ENCODE measurements at places on chromosomes 1 and 21. TPM values are rescaled to one million over a fixed set of nuclear protein-coding genes. Genes with fewer than 3 reads are reported as not detected.

DNA sequence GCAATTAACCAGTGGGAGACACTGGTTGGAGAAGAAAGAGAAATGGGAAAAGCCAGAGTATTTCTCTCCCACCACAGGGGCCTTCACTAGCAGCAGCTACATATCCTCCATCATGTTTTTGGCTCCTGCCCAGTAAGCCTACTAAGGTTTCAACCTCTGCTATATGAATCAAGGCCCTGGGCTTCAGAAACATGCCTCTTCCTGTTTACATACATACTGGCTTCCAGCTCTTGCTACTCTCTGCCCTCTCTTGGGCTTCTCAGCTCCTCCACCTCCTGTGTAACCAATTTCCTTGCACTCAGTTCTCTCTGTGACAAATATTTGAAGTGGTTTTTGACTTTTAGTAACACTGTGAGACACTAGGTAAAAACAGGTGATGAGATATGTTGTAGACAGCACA lies 80.8 kb downstream of the LRRC7 start:
- DNase-seq: no peak

ACOT11 gene
- total RNA-seq: 9.9 TPM

- DNase-seq: no peak
Observed at GRCh38 chr1:227330279-227331076, 12.2 kb upstream of the CDC42BPA start.

DNA sequence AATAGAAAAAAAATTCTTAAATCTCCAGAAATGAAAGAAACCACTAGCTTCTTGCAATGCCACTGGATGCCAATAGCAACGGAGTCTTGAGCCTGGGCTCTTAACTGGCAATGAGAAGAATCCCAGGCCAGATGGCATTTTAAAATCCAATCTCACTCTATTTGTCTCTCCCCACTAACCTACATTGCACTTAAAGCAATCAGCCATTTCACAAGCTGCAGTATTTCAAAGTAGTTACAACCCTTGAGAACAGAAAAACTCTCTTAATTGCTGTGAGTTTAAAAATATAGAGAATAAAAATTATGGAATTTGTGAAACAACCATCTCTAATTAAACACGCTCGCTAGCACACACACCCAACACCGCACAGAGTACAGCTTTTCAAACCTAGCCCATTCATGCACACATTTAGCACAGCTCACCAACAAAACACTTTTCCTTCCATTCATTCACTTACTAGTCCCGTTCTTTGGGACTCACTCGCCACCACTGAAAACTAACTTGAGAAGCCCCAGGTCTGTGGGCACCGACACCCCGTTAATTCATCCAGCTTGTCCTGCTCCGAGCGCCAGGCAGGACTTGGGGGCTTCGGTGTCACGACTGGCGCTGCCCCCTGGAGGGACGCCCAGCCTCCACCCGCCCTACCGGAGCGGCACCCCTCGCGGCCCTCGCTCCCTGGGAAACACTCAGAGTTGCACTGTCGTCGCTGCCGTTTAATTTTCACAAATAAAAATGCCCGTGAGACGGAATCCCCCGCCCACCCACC lies 1.0 kb downstream of the DDAH1 start:
- DNase-seq: peak; percentile 31

- DNase-seq: no peak
Observed at GRCh38 chr1:167955915-167956314, 19.0 kb upstream of the MPC2 start.

- no peak for DNase-seq
Observed at GRCh38 chr1:17427696-17428660, 11.5 kb downstream of the RCC2 start.

CELA3B gene
- total RNA-seq: not detected

DNA sequence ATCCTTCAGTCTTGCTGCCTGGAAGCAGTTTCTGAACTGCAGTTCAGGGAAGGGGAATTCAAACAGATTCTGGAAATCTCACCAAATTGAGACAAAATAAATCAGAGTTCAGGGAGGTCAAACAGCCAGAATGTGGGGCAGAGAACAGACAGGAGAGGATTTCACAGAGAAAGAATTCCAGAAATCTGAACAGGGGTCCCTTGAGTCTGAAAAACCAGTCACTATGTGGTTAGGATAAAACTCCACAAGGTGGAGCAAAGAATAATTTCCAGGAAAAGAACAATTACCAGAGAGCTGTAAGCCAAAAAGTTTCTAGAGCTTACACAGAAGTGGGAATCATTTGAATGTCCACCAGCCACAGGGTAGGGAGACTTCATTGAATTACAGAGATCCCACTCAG lies 84.7 kb downstream of the URB2 start:
- peak; percentile 64 for DNase-seq

IGSF21 gene
- total RNA-seq: not detected

- DNase-seq: no peak
Observed at GRCh38 chr1:37403166-37403565, 71.2 kb upstream of the ZC3H12A start.

GRCh38 chr1:16926491-16927073 lies 4.9 kb downstream of the CROCC start:
- no peak for DNase-seq

- DNase-seq: no peak
Observed at GRCh38 chr1:44240802-44241671, 27.8 kb downstream of the DMAP1 start.

- DNase-seq: no peak
Observed at GRCh38 chr1:174406421-174406820, 41.3 kb upstream of the GPR52 start.

- no peak for DNase-seq
Observed at GRCh38 chr1:231600458-231600976, 26.1 kb upstream of the DISC1 start.

- DNase-seq: peak; percentile 34
Observed at GRCh38 chr1:228515200-228515834, 28.1 kb downstream of the RNF187 start.

ATAD3B gene
- 38.7 TPM for total RNA-seq

COL16A1 gene
- 9.8 TPM for total RNA-seq

DNA sequence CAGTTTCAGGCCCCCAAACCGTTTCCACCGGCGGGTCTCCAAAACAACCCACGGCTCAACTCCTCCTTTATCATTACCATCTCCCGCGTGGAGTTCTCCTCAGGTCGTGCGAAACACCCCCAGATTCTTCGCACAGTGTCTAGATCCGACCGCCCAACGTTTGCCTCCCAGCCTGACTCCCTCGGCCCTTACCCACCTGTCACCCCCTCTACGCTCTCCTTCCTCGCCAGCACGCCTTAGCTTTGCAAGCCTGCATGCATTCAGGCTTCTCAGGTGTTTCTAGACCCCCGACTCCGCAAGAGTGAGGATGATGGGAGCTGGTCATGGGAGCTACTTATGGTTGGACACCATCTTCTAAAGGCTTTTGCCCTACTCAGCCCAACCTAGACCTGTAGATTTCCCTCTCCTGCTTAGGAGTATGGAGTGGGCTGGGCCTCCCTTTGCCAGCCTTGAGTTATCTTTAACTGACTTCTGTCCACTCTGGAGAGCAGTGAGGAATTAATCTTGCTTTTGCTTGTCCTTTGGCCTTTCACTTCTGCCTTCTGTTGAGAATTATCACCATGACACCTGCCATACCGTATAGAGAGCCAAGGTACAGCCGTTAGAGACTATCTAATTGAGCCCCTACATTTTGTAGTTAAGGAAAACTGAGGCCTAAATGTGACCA lies 865 bp downstream of the ATP5IF1 start:
- no peak for DNase-seq

PHLDA3 gene
- total RNA-seq: 126 TPM

CAPZB gene
- total RNA-seq: 97.1 TPM

HIVEP3 gene
- 1.5 TPM for total RNA-seq

VWA1 gene
- 1.1 TPM for total RNA-seq

DNA sequence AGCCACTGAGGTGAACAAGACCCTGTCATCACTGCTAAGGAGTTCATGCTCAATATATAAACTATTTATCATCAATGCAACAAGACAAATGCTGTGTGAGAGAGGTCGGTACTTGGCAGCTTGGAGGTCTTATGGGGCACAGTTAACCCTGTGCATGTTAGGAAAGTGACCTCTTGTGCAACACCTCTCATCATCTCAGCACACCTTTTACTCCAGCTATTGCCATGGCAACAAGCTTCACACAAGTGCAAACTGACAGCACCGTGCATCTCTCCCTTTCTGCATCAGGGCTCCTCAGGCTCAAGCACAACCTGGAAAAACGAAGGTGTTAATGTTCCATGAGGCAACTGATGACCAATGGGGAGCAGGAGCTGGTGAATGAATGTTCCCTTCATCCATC lies 14.7 kb upstream of the MYSM1 start:
- no peak for DNase-seq

- DNase-seq: no peak
Observed at GRCh38 chr1:212178851-212179250, 106.4 kb upstream of the PPP2R5A start.

DNA sequence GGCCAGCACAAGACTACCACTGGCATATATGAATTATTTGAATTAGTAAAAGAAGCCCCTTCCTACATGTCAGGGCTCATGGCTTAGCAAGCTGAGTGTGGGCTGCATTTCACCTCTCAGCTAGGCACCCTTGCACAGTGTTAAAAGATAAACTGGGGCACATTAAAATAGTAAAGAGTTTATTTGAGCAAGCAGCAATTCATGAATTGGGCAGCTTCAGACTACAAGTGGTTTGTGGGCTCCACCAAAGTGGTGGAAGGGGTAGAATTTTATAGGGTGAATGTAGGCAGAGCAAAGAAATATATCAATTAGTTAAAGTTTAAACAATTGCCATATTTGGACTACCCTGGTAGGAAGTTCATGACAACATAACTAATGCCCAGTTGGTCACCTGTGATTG lies 178.8 kb downstream of the PLPP3 start:
- DNase-seq: no peak

DNA sequence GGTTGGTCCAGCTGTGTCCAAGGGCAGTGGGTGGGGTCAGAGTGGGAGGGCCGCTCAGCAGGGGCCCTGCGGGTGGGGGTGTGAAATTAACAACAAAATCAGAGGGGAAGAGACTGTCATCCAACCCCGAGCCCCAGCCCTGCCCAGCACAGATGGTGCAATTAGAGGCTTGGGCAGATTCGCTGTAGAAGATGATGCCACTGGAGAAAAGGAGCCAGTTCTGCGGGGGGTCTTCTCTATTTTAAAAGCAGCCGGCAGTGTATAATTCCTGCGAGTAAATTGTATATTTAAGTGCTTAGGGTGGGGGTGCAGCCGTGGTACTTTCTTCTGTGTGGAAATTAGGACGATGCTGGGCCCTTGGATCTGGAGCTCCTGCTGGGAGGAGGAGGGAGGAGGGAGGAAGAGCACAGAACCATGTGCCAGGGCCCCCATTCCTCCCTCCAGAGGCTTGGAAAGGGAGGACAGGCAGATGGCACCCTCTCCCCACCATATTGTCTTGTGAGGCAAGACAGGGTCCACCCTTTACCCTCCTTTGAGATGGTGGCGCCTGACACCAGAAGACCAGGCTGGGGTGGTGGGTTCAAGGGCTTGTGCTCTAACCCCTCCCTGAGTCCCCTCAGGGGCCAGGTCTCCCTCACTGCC lies 89.2 kb downstream of the ACTL8 start:
- no peak for DNase-seq

GRCh38 chr1:160789702-160790611 lies 6.0 kb upstream of the LY9 start:
- DNase-seq: no peak

FALEC gene
- not detected for total RNA-seq

GRCh38 chr1:190416239-190416638 lies 61.4 kb downstream of the BRINP3 start:
- no peak for DNase-seq

KCNJ10 gene
- not detected for total RNA-seq

UBE2U gene
- total RNA-seq: not detected

CTNNBIP1 gene
- 18.0 TPM for total RNA-seq

DNA sequence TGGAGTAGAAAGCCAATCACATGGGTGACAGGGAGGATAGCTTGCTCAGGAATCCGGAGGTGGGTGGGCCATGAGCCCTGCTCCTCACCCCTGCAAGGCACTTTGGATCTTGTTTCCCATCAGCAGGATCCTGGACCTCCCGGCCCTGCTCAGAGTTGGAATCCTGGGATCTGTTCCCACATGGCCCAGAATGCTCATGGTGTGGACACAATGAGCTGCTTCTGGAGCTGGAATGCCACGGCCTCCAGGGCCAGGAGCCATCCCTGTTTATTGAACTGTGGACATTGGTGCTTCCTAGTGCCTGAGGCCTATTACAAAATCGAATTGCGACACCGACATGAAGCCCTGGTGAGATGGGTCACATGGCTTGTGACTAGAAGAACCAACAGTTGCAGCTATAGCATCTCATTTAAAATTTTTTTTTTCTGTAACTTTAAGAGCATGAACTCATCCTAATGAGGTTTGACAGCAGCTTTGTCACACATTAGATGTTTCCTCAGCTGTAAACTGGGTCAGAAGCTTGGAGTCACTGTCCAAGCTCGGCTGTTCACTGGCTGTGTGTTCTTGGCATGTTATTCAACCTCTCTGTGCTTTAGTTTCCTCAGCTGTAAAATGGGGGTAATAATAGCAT lies 40.4 kb upstream of the GOLT1A start:
- peak; percentile 79 for DNase-seq

DNA sequence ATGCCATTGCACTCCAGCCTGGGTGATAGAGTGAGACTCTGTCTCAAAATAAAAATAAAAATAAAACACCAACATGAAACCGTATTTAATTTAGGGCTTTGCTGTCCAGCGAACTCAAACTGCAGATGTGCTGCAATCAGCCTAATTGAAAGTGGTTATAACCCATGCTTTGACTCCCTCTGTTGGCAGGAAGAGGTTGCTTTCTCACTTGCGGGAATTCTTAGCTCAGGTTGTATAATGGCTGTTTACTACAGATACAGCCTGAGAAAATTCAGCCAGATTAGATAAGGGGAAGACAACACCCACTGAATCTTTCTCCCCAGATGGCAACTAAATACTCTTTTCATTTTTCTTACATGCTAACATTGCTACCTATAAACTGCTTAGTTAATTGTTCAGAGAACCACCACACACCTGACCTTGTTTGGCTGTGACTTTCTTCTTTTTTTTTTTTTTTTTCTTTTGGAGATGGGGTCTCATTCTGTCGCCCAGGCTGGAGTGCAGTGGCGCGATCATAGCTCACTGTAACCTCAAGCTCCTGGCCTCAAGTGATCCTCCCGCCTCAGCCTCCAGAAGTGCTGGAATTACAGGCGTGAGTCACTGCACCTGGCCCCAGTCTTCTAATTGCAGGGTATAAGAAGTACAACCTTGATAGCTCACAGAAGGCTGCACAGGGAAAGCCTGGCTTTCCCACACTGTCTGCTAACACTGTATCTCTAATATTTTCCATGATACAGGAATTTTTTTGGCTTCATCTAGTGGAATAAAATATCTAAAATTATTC lies 34.6 kb downstream of the DNTTIP2 start:
- peak; percentile 77 for DNase-seq

- no peak for DNase-seq
Observed at GRCh38 chr1:153888533-153888932, 34.2 kb downstream of the GATAD2B start.

Measured in LHCN-M2 (cell line).